ENCODE measurements at places on chromosomes 1 and 21. TPM values are rescaled to one million over a fixed set of nuclear protein-coding genes. Genes with fewer than 3 reads are reported as not detected.

Gene CD5L
- polyA plus RNA-seq: not detected

Gene TDRD5
- not detected for polyA plus RNA-seq

Gene C1QTNF12
- polyA plus RNA-seq: not detected

Gene ARTN
- 50.5 TPM for polyA plus RNA-seq

Gene OLIG2
- not detected for polyA plus RNA-seq

Gene OR2T4
- polyA plus RNA-seq: not detected

Gene RIMKLA
- 21.8 TPM for polyA plus RNA-seq

Gene RXFP4
- polyA plus RNA-seq: not detected

Gene IGFN1
- polyA plus RNA-seq: not detected

Gene KRTAP19-2
- polyA plus RNA-seq: not detected

Gene LCE2B
- not detected for polyA plus RNA-seq

Gene KRTAP7-1
- not detected for polyA plus RNA-seq

Gene SLC44A5
- polyA plus RNA-seq: 7.9 TPM

Data from cardiac muscle cell (in vitro differentiated cells and primary cell).